Amygdala (tissue), 56 donors: ENCODE measurements at places on chromosomes 2 and 18.

DNA sequence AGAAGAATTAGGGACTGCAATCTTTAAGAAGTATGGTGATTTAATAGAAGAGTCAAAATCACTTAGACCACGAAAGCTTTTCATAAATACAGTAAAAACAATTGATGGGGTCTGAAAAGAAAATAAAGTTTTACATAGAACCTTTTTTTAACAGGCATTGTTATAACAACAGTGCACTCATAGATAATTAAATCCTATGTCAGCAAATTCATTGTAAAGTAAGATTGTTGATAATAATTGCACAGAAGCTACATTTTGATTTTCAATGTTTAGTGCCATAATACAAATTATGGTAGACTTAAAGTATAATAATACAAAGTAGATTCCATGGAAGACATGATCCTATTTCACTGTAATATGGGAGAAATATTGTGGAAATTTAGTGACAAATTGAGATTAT lies 130.7 kb upstream of the FSIP2 start:
- no peak for DNase-seq

DNA sequence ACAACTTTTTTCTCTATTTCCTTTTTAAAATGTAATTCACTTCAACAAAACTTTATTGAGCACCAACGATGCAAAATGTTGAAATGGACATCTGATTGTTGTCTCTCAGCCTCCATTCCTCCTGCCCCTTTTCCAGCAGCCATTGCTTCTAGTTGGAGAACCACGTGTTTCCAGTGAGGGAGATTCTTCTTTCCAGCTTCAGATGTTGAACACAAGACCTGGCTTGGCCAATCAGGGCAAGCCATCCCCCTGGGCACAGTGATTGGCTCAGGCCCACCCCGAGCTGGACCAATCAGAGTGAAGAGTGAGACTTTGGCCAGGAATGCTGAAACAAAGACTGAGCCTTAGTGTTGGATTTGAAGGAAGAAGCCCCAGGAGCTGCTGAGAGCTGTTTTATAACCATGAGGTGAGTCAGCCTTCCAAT lies 59.0 kb downstream of the E2F6 start:
- DNase-seq = peak; percentile 52

GRCh38 chr18:75530118-75530517 lies 102.6 kb upstream of the SMIM21 start:
- DNase-seq = no peak

- DNase-seq = no peak
Measured at GRCh38 chr2:65537651-65538385, 105.4 kb upstream of the SPRED2 start.

DNA sequence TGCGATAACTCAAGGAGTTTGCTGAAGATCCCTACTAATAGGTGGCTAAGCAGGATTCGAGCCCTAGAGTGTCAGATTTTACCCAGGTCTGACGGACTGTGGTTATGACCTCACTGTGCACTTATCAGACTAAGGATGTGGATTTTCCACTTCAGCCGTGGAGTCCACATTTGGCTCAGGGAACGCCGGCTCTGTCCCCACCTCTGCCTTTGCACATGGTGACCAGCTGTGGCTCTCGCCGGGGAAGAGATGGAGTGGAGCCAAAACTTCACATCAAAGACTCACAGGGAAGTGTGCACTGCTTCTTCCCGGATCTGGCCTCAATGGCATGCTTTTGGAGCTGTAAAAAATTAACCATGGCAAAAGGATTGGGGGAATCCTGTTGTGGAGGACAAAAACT lies 249.3 kb upstream of the APCDD1 start:
- no peak for DNase-seq

- DNase-seq = no peak
Measured at GRCh38 chr2:222298311-222299150, at the start of gene PAX3. TSS of gene PAX3 (minus strand) at chr2:222298998. CDS start at chr2:222298615, 383 bp downstream.

DNA sequence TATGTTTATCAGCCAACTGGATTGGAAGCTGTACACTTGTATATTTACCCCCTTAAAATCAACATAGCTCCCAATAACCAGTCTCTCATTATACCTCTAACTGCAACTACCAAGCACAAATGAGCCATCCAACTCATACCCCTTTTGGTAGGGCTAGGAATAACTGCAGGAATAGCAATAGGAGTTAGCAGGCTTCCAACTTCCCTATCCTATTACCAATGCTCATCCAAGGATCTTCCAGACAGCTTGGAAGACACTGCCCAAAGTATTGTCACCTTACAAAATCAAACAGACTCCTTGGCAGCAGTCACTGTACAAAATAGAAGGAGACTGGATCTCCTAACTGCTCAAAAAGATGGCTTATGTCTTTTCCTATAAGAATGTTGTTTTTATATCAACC lies 61.6 kb downstream of the SLC25A12 start:
- no peak for DNase-seq

- no peak for DNase-seq
Measured at GRCh38 chr18:56034949-56035348, 447.0 kb upstream of the TCF4 start.

DNA sequence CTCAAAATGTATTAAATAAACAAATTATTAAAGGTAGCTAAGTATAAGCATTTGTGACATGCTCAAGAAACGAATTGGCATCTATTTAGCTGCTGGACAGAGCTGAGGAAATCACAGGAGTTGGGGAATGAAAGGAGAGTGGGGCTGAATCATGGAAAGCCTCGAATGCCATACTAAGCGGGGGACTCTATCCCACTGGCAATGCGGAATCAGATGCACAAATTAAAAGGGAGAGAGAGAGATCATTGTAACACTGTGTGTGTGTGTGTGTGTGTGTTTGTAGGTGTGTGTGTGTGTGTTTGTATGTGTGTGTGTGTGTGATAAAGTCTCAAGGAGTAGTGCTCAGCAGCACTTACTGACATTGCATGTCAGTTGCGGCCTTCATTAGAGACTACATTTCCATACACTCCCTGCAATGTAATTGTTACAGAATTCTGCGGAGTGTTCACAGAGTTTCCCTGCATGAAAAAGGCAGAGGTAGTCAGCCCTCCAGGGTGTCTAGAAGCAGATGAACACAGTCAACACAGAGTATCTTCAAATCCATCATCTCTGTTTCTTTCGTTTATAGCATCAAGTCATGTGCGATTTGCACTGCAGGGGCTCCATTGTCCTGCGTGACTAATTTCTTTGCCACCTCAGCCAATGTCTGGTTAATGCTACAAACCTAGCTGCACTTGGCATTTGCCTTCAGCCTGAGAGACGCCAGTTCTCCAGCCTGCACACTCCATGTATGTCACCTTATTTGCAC lies 111.7 kb upstream of the CYRIA start:
- DNase-seq = no peak

GRCh38 chr18:79507076-79507545 lies 111.4 kb downstream of the NFATC1 start:
- DNase-seq = no peak

GRCh38 chr18:44840058-44840790 lies 159.5 kb downstream of the SETBP1 start:
- no peak for DNase-seq

- no peak for DNase-seq
Measured at GRCh38 chr2:227745594-227745993, at the start of gene SCYGR8. TSS of gene SCYGR8 (plus strand) at chr2:227745894. CDS start at chr2:227745894, 0 bp downstream.

DNA sequence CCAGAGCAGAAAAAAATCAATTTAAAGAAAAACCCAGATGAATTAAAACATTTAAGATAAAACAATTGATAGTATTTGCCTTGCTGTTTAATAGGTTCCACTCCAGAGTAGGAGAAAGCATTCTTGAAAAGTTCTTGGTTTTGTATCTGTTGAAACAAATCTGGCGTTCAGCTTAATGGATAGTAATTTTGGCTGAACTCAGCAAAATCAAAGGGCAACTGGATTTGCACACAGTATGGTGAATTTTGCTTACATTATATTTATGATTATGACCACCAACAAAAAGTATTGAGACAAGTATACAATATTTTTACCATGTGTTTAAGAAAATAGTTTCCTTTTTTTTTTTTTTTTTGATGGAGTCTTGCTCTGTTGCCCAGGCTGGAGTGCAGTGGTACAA lies 34.0 kb downstream of the SLC4A10 start:
- no peak for DNase-seq

- DNase-seq = no peak
Measured at GRCh38 chr2:25397777-25398176, 56.1 kb upstream of the DNMT3A start.

DNA sequence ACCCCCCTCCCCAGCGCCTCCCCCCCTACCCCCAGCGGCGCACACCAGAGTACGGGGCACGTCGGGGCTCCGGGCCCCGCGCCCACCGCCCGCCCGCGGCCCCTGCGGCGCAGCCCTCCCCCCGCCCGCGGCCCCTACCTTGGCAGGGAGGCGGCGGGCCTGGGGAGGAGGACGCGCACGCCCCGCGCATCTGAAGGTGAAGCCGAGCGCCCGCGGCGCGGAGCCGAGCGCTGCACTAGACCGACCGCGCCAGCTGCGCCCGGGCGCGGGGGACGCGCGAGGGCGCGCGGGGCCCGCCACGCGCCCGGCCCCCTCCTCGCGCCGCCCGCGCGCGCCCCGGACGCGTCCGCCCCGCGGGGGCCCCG lies at the start of gene ZNF516:
Gene ZNF516 (minus strand): TSS at position 237 of the 365 bp plus-strand sequence. CDS start 52,188 bp downstream, outside the sequence.
- no peak for DNase-seq

- DNase-seq = no peak
Measured at GRCh38 chr2:28325567-28326468, 66.8 kb upstream of the FOSL2 start.

GRCh38 chr2:119068154-119068725 lies 90.3 kb downstream of the C1QL2 start:
- DNase-seq = no peak

- no peak for DNase-seq
Measured at GRCh38 chr18:78790511-78790910, 189.1 kb upstream of the SALL3 start.

DNA sequence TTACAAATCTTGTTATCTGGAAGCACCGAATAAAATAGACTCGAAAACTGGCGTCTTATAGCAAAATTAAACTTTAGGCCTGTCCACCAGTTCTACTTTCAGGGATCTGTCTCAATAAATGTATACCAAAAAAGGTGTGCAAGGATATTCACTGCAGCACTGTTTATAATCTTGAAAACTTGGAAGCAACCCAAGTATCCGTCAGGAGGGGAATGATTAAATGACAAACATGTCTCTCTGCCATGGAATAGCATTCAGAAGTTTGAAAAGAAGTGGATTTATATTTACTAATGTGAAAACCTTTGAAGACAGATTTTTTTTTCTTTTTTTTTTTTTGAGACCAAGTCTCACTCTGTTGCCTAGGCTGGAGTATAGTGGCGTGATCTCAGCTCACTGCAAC lies 32.3 kb upstream of the SATB2 start:
- no peak for DNase-seq

- DNase-seq = no peak
Measured at GRCh38 chr2:118832071-118832790, 15.2 kb downstream of the EN1 start.

DNA sequence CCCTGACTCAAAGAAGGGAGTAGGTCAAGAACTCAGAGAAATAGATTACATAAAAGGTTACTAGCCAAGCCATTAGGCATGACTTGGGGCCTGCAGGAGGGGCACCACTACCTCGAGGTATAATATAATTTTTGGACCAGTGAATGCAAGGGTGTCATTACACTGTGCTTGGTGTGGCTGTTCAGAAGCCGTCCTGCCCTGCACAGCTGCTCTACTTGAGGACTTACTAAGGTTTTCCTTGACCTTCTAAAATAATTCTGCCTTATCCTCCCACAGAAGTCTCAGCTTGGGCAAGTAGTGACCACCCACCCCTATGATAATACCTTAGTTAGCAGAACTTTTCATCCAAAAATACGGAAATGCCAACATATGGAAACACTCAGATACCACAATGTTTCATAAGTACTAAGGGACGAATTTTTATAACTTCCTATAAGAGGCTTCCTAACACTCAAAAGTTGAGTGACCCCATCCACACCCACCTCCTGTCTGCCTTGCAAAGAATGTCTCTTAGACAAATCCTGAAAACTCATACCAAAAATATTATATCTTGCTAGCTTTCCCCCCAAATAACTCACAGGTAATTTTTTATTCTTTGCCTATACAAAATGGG lies 17.7 kb upstream of the ATG16L1 start:
- no peak for DNase-seq

- no peak for DNase-seq
Measured at GRCh38 chr2:37412231-37412630, 67.8 kb downstream of the QPCT start.

- no peak for DNase-seq
Measured at GRCh38 chr2:8484502-8485283, 197.2 kb upstream of the ID2 start.

GRCh38 chr2:190718652-190719526 lies 70.0 kb downstream of the NAB1 start:
- DNase-seq = no peak

DNA sequence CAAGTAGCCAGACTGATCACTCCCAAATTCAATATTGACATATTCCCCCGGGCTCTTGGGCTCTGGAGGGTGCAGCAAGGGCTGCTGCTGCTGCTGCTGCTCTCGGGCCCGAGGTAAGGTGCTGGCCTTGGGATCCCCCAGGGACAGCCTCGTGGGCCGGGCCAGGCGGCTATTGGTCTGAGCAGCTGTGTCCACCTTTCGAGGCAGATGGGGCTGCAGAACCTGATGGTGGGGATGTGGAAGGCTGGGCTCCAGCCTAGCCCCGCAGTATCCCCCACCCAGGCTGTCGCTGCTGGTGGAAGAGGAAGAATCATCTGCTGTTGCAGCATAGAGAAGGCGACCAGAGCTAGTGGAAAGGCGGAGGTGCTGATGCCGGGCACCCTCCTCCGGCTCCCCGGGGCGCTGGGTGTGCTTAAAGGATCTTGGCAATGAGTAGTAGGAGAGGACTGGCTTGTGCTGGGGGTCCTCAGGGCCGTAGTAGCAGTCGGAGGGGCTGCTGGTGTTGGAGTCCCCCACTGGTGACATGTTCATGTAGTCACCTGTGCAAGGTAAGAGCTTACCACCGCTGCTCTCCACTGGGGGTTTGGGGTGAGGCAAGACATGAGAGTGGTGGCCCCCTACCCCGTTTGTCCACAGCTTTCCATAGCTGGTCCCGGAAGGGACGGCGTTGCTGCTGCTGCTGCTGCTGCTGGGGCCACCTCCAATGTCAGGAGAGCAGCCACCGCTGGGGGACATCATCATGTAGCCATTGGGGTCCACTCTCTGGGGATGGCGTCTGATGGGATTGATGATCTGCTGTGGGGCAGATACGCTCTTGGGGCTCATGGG lies 3.4 kb downstream of the IRS1 start:
- no peak for DNase-seq

- peak; percentile 48 for DNase-seq
Measured at GRCh38 chr18:26091047-26091630, 726 bp upstream of the SS18 start.

- DNase-seq = no peak
Measured at GRCh38 chr2:31950946-31951562, 59.8 kb downstream of the MEMO1 start.

- no peak for DNase-seq
Measured at GRCh38 chr2:218719457-218719856, 8.8 kb downstream of the TTLL4 start.

- DNase-seq = no peak
Measured at GRCh38 chr2:157574165-157574564, 54.5 kb downstream of the ACVR1C start.

DNA sequence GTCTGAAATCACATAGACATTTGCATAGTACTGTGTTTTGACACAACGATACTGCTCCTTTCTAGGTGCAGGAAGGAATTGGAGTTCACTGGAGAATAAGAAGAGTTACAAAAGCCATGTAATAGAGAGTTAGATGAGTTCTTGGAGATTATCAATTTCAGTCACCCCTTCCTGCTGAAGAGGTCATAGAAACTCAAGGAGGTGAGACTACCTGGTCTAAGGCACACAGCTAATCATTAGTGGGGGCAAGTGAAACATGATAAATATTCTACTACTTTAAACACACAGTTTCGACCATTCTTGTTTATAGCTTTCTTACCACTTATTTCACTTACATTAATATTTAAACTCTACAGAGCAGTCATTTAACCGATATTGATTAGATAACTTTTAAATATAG lies 286.9 kb upstream of the NXPH2 start:
- no peak for DNase-seq
